ENCODE measurements at places on chromosomes 16 and 17. TPM values are rescaled to one million over a fixed set of nuclear protein-coding genes. Genes with fewer than 3 reads are reported as not detected.

POLG2 gene
- 30.7 TPM for polyA plus RNA-seq

- DNase-seq: peak; percentile 76
Measured at GRCh38 chr17:43398724-43399595, at the start of gene ARL4D. TSS of gene ARL4D (plus strand) at chr17:43398993. CDS start at chr17:43399733, 740 bp downstream.

PSME3IP1 gene
- 130 TPM for polyA plus RNA-seq

CDC27 gene
- polyA plus RNA-seq: 63.1 TPM

GRCh38 chr16:31471875-31472708 is at the start of gene TGFB1I1:
TSS of gene TGFB1I1 (plus strand) at chr16:31472152. CDS start at chr16:31472189, 37 bp downstream.
- DNase-seq: no peak

DNA sequence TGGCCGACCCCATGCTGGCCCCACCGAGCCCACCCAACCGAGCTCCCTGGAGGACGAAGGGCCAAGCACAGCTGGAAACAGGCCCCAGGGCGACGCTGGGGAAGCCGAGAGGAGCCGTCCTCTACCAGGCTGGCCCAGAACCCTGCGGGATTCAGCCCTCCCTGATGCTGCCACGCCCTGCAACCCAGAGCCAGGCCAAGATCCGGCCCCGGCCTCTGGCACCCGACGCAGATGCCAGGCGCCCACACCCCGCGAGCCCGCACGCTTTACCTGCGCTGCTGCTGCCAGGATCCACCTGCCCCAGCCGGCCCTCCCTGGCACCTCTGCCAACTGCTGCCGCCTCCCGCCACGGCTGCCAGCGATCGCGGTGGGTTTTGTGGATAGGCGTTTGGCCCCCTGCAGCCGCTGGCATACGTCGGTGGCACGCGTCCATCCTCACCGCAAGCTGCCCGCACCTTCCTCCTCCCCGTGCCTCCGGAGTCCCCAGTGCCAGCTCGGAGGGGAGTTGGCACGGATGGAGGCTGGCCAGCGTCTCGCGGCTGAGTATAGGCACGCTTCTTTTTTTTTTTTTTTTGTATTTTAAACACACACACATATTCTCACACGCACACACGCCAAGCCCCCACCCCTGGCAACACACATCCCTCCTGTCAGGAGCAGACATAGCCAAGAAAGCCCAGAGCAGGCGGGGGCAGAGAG is 41.3 kb upstream of the ACSF3 start:
- DNase-seq: no peak

DNA sequence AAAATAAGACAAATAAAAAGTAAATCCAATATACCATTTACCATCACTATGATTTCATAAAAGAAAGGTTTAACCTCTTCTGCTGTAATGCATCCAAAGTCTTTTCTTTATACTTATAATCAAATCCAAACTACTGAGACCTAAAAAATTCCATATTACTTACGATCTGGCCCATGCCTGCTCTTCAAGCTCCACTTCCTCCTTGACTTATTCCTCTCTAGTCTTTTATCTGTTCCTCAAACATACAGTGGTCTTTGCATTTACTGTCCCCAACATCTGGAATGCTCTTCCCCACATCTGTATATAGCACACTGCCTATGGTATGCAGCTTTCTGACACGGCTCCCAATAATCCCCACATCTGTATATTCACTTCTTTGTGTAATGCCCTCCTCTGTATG is 33.8 kb downstream of the PCTP start:
- DNase-seq: no peak

- DNase-seq: no peak
Measured at GRCh38 chr17:37735165-37735564, 9.7 kb downstream of the HNF1B start.

CBX1 gene
- polyA plus RNA-seq: 204 TPM
